Lower lobe of right lung (tissue), 2 donors: ENCODE measurements at places on chromosomes 6 and 20. TPM values are rescaled to one million over a fixed set of nuclear protein-coding genes. Genes with fewer than 3 reads are reported as not detected.

The SIGLEC1 gene
- 114 TPM for total RNA-seq

The BCAS1 gene
- 2.8 TPM for total RNA-seq

DNA sequence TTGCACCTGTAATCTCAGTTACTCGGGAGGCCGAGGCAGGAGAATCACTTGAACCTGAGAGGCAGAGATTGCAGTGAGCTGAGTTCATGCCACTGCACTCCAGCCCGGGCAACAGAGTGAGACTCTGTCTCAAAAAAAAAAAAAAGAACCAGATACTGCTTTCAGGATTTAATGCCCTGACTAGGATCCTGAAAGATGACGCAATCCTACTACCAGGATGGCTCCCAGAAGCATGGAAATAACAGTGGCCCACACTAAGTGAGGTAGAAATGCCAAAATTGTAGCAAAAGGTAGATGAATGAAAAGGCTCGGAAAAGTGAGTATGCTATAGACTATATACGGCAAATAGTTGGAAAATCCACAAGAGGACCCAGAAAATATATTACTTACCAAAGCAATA lies 23.8 kb upstream of the KHDC1 start:
- H3K4me3 ChIP-seq, result no peak overlapping the region

- no peak overlapping the region for H3K27ac ChIP-seq
- no peaks in the 10 kb centered on the region for H3K4me1 ChIP-seq
- DNase-seq, result no peak
Measured at GRCh38 chr20:5970381-5970780, 19.9 kb downstream of the MCM8 start.

DNA sequence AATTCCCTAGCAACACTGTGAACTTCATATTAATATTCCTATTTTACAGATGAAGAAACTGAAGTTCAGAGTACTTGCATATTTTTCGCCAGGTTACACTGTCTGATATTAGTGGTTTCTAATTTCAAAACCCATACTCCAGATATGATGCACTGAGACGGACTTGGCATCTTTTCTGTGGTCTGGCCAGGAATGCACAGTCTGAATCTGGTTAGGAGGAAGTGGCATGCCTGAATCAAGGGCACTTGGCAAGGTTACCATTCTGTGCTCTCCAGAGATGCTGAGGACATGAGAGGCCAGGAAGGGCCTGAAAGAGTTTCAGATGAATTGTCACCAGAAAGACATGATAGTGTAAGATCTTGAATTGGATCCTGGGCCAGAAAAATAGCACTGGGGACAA lies 150.1 kb downstream of the HAO1 start:
- no peaks in the 10 kb centered on the region for H3K4me1 ChIP-seq
- no peak overlapping the region for H3K4me3 ChIP-seq
- H3K27ac ChIP-seq, result no peak overlapping the region

DNA sequence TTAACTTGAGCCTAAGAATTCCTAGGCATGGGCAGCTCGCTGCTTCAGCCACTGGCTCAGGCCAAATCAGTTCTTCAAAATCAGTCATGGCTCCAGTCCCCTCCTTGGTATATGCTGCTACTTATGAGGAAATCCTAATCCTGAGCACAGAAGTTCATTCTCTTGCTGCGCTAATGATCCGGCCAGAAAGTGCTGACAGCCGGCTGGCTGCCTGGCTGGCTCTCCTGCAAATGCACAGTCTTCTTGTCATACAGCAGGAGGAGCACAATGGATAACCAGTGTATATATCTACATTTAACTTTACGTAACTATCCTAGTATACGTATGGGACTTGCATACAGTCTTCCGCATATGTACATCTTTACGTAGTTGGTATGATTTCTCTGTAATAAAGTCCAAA lies 500.8 kb downstream of the PRKN start:
- H3K27ac ChIP-seq, result no peak overlapping the region
- H3K36me3 ChIP-seq, result no peaks in the 10 kb centered on the region
- no peak for DNase-seq
- H3K4me3 ChIP-seq, result no peak overlapping the region

DNA sequence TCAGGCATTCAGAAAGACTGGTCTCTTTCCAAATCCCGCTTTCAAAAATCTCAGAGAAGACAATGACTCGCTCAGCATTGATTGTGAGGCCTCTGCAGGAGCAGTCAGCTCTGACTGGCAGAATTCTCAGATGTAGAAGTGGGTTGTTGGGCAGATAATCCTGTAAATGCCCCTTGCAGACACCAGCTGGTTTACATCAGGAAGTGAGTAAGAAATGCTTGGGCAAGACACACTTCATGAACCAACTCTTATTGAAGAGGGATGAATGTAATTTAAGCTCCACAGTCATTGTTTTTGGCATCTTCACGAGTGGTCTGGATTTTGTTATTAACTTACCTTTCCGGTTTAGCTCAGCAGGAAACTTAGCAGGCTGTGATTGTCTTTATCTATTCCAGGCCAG lies 166.6 kb downstream of the PLCB4 start:
- H3K27ac ChIP-seq, result no peak overlapping the region
- no peaks in the 10 kb centered on the region for H3K27me3 ChIP-seq
- DNase-seq, result no peak
- no peaks in the 10 kb centered on the region for H3K4me1 ChIP-seq

- no peaks in the 10 kb centered on the region for H3K27me3 ChIP-seq
- no peak for DNase-seq
- H3K27ac ChIP-seq, result no peak overlapping the region
- H3K36me3 ChIP-seq, result no peaks in the 10 kb centered on the region
- H3K4me1 ChIP-seq, result peaks cover 19% of the 10 kb centered on the region
Measured at GRCh38 chr6:30761791-30762429, 17.6 kb upstream of the IER3 start.

- no peak overlapping the region for H3K4me3 ChIP-seq
- no peak overlapping the region for H3K27ac ChIP-seq
- H3K36me3 ChIP-seq, result peaks cover 56% of the 10 kb centered on the region
- peaks cover 8% of the 10 kb centered on the region for H3K4me1 ChIP-seq
Measured at GRCh38 chr20:25005220-25005619, 12.7 kb upstream of the APMAP start.

GRCh38 chr6:125251516-125252220 lies 50.1 kb downstream of the HDDC2 start:
- H3K27me3 ChIP-seq, result no peaks in the 10 kb centered on the region
- no peak for DNase-seq
- H3K4me3 ChIP-seq, result no peak overlapping the region

The MMP24 gene
- total RNA-seq, result 5.3 TPM

- no peak for DNase-seq
- no peak overlapping the region for H3K27ac ChIP-seq
- H3K4me1 ChIP-seq, result no peaks in the 10 kb centered on the region
- no peaks in the 10 kb centered on the region for H3K36me3 ChIP-seq
- no peaks in the 10 kb centered on the region for H3K27me3 ChIP-seq
Measured at GRCh38 chr6:89547281-89547680, 91.3 kb downstream of the LYRM2 start.

The JPH2 gene
- total RNA-seq, result 4.6 TPM

The WFDC10B gene
- 1.2 TPM for total RNA-seq

The ZSCAN23 gene
- 1.7 TPM for total RNA-seq

GRCh38 chr20:44209686-44210405 lies 725 bp downstream of the OSER1 start:
- DNase-seq, result no peak
- peaks cover 18% of the 10 kb centered on the region for H3K36me3 ChIP-seq
- H3K4me1 ChIP-seq, result peaks cover 46% of the 10 kb centered on the region
- no peaks in the 10 kb centered on the region for H3K27me3 ChIP-seq

- DNase-seq, result no peak
- H3K4me3 ChIP-seq, result no peak overlapping the region
- no peaks in the 10 kb centered on the region for H3K36me3 ChIP-seq
- H3K27ac ChIP-seq, result no peak overlapping the region
- H3K4me1 ChIP-seq, result no peaks in the 10 kb centered on the region
Measured at GRCh38 chr20:31908424-31908823, 38.0 kb downstream of the TTLL9 start.

DNA sequence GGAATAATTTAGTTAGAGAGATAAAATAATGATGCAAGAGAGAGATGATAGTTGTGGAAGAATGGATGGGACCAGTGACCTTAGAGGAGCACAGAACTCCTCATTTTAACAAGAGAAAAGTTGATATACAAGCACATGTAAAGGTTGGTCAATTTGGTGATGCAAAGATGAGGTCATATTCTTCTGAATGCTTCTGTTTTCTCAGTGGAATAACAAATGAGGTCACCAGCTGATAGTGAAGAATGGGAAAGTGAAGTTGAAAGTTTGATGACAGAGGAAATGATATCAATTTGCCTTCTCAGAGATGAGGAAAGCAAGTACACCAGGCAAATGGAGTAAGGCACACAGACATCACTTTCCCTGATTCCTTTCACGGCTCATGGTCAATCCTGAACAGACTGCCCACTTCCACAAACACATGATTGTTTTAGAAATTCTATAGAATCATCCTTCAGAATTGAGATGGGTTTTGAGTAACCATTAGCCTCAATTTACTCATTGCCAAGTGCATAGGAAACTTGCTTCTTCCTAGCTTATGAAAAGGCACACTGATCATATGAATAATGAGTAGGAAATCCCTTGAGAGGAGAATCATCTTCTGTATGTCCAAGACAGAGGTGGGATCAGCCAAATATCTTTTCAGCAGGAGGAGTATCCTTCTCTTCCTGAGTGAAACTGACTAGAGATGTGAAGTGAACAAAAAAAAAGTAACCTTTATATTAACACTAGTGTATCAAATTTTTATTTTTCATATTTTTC lies 82.4 kb upstream of the TCF21 start:
- no peak for DNase-seq
- H3K4me1 ChIP-seq, result no peaks in the 10 kb centered on the region
- H3K4me3 ChIP-seq, result no peak overlapping the region
- no peak overlapping the region for H3K27ac ChIP-seq
- no peaks in the 10 kb centered on the region for H3K36me3 ChIP-seq
- H3K27me3 ChIP-seq, result no peaks in the 10 kb centered on the region

- no peak overlapping the region for H3K4me3 ChIP-seq
- peaks cover 4% of the 10 kb centered on the region for H3K36me3 ChIP-seq
- no peaks in the 10 kb centered on the region for H3K27me3 ChIP-seq
- DNase-seq, result no peak
Measured at GRCh38 chr6:27135087-27135657, 112.3 kb upstream of the PRSS16 start.

The KHDC1L gene
- not detected for total RNA-seq

DNA sequence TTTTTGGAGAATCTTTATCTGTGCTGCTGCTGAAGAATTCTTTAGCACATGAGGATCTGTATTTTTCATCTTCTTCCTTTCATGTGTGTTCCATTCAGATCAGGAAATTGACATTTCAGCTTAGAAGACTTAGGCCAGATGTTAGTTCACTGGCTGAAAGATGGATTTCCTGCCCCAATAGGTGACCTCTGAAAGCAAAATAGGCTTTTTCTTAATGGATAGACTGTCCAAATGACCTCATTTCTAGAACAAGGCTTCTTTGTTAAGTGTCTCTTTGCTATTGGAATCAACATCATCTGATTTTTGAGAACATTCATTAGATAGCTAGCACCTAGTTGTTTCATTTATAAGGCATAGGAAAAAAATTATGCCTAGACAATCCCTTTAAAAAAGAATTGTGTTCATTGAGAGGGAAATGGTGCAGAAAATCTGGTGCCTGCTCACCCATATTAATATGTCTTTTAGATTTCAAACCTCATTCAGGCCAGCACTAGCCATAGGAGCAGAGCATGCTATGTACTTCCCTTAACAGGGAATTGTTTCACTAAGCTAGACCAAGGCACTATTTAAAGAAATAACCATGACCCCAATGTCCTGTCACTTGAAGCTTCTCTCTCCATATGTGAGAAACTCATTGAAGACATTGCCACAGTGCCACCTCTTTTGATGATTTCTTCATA lies 13.6 kb upstream of the SASH1 start:
- H3K27ac ChIP-seq, result no peak overlapping the region
- no peaks in the 10 kb centered on the region for H3K36me3 ChIP-seq
- H3K27me3 ChIP-seq, result no peaks in the 10 kb centered on the region
- H3K4me1 ChIP-seq, result peaks cover 14% of the 10 kb centered on the region

DNA sequence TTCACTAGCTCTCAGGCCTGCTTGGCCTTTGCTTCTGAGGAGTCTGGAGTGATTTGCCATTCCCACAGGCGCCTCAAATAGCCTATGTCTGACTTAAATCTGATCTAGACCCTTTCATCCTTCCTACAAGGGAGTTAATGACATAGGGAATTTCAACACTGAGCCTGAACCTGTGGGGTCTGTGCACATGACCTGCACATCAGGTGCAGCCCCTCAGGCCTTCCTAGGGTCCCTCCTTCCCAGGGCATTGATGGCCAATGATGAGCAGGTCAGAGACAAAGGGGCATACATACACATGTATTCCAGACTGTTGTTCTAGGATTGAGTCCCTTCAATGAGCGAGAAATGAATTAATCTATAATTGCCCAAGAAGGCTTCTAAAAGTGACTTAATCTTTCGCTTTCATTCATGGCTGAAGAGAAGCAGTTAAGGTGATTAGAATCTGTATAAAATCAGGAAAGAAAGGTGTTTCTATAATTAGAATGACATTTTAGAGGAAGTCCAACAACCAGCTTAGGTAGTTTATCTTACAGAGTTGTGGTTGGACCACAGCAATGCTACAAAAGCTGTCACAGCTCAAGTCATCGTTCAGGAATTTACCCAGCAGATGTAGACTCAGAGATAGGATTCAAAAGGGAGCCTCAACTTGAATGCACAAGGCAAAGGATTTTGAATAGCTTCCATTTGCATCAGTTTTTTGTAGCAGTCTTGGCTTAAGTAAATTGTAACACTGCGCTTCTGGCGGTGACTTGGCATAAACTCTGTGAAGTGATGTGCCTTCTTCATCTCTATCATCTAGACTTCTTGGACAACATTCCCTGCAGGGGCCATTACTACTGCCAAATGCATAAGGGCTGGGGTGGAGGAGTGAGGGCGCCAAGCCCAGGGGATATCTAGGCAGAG lies 27.0 kb upstream of the TBC1D7 start:
- no peak overlapping the region for H3K4me3 ChIP-seq
- H3K27me3 ChIP-seq, result no peaks in the 10 kb centered on the region
- peaks cover 38% of the 10 kb centered on the region for H3K4me1 ChIP-seq
- no peaks in the 10 kb centered on the region for H3K36me3 ChIP-seq
- no peak for DNase-seq

GRCh38 chr6:150150821-150151646 lies 8.2 kb downstream of the PPP1R14C start:
- H3K4me3 ChIP-seq, result no peak overlapping the region
- DNase-seq, result no peak
- H3K27me3 ChIP-seq, result peaks cover 5% of the 10 kb centered on the region
- H3K27ac ChIP-seq, result no peak overlapping the region
- H3K36me3 ChIP-seq, result no peaks in the 10 kb centered on the region

DNA sequence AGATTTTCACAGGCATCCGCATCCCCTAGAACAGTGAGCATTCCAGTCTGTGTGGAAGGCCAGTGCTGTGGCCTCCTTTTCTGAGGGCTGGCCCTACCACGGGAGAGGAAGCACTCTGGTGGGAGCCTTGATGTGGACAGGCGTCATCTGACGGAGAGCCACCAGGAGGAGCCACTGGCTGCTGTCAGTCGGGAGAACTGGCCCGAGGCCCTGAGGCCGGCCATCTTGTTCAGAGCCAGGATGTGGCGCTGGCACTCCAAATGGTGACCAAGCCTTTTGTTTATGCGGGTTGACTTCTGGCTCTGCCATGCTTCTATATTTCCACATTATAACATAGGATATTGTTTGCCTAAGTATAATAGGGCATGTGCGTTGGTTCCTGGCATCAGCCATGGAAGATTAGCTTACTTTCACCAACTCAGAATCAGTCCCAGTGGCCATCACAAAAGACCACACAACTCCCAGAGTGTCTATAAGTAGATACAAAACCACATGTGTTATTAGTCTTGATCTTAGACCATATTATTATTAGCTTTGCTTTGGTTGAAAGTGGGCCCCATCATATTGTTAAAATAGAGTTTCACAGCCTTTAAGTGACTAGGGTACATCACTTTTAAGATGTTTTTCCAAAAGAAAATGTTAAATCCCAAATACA lies 273.9 kb upstream of the TAB2 start:
- no peaks in the 10 kb centered on the region for H3K27me3 ChIP-seq
- no peaks in the 10 kb centered on the region for H3K36me3 ChIP-seq
- H3K4me3 ChIP-seq, result no peak overlapping the region
- DNase-seq, result no peak
- H3K27ac ChIP-seq, result no peak overlapping the region
